Frontal cortex (tissue), 4 donors: ENCODE measurements at places on chromosomes 6 and 20.
A peak's percentile ranks its signal among the peaks of the same experiment; 100 is the strongest.

DNA sequence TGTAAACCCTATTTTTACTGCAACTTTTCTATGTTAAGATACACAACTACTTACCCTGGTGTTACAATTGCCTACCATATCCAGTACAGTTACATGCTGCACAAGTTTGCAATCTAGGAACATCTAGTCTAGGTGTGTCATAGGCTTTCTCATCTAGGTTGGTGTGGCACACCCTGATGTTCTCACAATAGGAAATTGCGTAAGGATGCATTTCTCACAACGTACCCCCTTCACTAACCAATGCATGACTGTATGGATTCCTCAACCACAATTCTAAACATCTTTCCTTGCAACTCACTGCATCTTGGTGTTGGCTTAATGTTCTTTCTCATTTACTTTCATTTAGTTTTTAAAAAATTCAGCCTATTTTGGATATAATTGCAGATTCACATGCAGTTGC, 31.6 kb downstream of the GJA10 start:
- DNase-seq, result no peak

DNA sequence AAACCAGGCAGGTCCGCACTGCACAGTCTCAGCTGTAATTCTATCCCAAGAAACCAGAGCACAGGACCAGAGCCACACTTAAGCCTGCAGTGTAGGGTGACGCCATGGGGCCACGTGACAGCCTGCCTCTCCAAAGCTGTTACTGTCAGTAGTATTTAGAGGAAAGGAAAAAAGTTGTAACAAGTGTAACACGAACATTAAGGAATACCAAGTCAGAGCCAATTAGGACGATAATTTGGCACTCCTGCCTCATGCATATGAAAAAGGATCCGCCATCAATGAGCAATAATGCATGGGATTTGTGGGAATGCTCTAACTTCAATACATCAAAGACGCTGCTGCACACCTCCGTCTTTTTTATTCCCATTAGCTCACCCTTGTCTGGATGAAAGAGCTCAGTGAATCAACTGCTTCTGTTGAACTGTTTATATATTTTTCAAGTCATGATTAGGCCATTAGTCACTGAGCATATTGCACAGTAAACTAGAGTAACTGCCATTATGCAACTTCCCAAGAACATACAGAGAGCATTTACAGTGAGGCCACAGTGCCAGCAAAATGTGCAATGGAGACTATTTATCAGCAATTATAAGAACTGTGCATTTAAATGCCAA, 79.9 kb downstream of the ATXN1 start:
- no peak for DNase-seq

DNA sequence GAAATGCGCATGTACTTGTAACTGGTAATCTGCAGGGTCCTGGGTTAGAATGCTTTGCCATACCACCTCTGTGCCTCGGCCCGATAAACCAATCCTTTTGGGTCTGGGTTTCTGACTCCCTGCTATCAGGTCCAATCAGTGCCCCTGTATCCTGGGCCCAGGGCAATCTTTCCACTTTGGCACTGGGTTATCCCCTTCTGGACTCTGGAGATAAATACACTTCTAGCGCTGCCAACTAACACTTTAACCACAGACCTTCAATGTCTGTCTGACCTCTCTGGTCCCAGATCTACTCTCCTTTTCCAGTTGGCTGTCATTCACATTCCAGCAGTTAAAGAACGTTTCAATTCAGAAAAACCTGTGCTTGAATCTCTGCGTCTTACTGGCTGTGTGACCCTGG, 55.3 kb downstream of the DNAAF9 start:
- DNase-seq, result no peak

DNA sequence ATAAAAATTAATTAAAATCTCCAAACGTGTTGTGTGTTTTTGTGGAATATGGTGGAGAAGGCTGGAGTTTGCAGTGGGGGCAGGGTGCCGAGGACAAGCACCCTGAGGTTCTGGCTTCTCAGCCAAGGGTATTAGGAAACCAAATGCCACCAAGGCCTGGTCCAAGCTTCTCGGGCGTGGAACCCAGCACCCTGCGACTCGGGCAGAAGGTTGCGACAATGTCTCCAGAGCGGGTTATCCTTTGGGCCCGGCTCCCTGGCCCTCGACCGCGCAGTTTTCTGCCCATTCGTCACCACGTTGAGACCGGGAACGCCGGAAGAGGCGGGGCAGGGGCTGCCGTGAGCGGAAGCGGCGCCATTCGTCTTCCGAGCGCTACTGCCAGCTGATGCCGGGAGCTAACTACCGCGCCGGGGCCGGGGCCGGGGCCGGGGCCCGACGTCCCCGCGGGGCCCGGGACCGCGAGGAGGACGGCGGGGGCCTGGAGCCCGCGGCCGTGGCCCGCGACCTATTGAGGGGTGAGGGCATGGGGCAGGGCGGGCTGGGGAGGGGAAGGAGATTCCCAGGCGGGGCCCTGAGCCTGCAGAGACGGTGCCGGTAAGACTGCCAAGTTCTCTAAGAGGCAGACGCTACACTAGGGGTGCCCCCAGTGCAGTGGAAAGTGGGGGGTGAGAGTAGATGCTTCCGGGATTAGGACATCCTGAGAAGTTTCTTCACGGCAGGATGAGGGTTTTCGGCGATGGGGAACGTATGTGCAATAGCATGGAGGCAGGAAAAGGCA, at the start of gene RRP36:
Gene RRP36, plus strand, starts transcription at position 354 of the 778 bp plus-strand sequence. Its CDS starts 32 bp downstream, at position 386.
- DNase-seq, result peak; percentile 86

DNA sequence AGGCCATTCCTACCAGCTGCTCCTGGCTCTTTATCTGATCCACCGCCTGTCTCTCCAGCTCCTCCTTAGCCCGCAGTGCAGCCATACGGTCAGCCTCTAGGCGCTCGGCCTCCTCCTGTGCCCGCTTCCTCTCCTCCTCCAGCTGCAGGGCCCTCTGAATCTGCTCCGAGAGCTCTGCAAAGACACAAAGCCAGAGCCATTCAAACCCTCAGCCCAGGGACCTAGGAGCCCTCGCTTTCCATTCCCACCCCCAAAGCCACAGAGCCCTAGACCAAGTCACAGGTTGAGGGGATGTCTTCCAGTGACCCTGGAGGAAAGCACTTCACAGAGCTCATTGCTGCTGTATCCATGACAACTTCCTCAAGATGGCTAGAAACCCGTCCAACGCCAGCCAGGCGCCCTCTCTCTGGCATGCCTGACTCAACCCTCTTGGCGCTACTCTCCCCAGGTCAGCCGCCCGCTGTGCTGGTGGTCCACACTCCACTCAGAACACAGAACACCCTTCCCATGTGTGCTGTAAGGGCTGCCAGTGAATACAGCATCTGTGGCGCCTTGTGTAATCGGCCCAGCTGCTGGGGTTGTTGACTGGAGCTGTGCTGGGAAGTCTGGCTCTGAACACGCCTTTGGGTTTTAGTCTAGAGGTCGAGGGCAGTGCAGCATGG, 49.3 kb downstream of the EZR start:
- no peak for DNase-seq

GRCh38 chr6:17431581-17431980, 38.2 kb downstream of the CAP2 start:
- no peak for DNase-seq

GRCh38 chr6:41336824-41337223, 1.4 kb downstream of the NCR2 start:
- no peak for DNase-seq

GRCh38 chr6:14396826-14397517, 279.4 kb downstream of the CD83 start:
- DNase-seq, result no peak

GRCh38 chr6:144659202-144660182, 374.4 kb downstream of the UTRN start:
- DNase-seq, result no peak

GRCh38 chr6:147935656-147936055, 407.0 kb upstream of the SASH1 start:
- no peak for DNase-seq

GRCh38 chr6:84979541-84979940, 215.1 kb upstream of the TBX18 start:
- no peak for DNase-seq

- DNase-seq, result peak; percentile 49
These were observed 34.7 kb upstream of the SYNJ2 start for GRCh38 chr6:157946865-157947532.

DNA sequence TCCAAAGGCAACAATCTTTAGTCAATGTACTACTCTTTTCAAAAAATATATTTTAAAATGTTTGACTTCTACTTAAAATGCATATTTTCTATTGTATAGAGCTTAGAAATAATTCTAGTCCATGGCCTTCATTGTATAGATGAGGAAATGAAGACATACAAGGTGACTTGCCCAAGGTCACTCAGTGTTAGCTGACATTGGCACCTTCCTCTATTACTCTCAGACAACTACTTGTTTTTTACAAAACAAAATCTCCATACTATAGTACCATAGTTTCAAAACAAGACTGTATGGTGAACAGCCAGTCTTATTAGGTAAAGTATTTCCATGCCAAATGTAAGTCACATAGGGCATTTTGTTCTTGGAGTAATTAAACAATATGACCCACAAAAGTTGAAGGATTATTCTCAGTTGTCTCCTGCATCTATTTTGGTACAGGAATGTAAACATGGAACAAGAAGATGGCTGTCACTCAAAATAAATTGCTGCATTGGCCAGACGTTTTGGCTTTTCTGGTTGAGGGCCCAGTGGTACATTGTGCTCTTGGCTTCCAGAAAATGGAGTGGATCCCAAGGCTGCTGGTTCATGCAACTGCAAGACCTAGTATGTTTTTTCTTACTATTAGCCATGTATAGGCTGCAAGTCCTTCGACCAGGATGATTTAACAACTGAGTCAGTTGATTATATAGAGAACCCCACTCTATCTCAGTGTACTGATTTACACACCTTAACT, 54.3 kb upstream of the NOX3 start:
- no peak for DNase-seq
